Activated naive CD8-positive, alpha-beta T cell treated with anti-CD3 and anti-CD28 coated beads, Interleukin-2, amount 50 U/mL, for 16 hours (primary cell): ENCODE measurements at places on chromosomes 11 and 22.

DNA sequence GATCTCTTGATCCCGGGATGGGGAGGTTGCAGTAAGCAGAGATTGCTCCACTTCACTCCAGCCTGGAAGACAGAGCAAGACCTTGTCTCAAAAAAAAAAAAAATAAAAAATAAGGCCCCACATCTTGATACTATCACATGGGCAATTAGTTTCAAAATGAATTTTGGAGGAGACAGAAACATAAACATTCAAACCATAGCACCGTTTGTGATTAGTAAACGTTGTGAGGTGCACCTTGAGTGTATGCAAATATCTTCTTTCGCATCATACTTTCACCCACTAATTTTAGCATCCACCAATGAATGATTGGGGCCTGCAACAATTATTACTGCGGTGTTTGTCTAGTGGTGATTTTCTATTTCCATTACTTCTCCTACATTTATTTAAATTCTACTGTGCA, 11.0 kb upstream of the SPDYC start:
- DNase-seq, result no peak

DNA sequence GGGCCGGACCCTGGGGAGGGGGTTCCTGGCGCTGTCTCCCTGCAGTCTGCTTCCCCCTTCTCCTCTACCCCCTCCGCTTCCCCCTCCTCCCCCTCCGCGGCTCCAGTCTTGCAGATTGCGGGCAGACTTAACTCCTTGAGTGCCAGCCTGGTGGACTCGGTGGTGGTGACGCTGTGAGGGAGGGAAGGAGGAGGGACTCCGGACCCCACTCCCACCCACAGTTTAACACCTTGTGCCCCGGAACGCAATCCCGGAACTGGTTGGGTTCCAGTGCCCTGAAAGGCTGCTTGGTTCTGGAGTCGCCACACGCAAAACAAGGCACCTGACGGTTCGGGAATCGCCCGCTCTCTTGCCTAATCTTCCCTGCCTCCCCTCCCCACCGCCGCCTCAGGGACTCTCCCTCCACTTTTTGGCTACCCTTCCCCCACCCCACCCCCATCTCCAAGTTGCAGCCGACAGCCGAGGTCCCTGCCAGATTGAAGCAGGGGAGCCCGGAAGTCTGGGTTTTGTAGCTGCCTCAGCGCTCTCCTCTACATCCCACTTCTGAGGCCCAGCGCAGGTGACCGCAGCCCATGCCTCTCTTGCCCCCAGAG, 3.9 kb upstream of the BCL9L start:
- peak; percentile 61 for DNase-seq

- no peak for DNase-seq
Observed at GRCh38 chr11:64599698-64600211, 8.7 kb downstream of the SLC22A12 start.

- no peak for DNase-seq
Observed at GRCh38 chr11:129652835-129653234, 162.8 kb upstream of the TMEM45B start.

GRCh38 chr11:68345776-68346461, 33.5 kb downstream of the LRP5 start:
- no peak for DNase-seq

DNA sequence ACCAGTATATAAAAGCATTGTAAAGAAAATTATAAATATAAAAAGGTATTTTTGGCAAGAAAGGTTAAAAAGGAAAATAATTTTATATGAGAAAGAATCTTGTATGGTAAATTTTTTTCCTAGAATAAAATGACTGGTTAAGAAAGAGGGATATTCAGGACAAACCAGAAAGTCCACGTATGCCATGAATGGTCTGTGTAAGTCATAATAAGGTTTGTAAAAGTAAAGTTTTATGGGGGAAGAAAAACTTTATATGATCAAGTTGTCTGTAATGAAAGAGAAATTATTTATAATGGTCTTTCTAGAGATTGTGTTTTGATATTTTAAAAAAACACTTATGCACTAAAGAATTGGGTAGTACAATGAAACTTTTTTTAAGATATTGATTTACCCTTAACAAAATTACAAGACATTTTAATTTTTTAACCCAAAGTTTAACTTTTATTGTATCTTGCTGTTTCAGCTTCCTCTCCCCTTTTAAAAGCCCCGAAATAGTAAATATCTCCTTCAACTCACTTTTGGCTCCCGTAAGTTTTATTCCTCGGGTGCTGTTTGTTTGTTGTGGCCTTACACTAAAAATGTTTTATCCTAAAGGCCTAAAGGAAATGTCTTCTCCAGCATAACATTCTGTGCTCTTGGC, 47.7 kb downstream of the AMOTL1 start:
- DNase-seq, result no peak

- DNase-seq, result no peak
Observed at GRCh38 chr11:34769224-34769623, 147.0 kb downstream of the APIP start.

DNA sequence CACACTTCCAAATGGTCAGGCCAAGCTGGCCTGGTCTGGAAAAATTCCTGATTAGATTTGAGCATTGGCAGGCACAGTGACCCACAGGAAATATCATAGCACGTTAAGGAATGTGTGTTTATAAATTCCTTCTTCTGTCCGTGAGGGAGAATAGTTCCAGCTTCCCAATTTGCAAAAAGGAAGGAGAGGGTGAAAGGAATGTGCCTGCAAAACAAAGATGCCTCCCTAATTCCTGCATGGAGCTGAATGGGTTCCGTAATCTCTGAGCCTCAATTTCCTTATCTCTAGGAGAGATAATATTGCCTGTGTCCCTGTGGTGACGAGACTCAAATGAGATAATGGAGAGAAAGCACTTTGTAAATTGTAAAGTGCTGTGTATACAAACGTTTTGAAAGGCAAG, 105.1 kb downstream of the FEZ1 start:
- DNase-seq, result no peak

GRCh38 chr11:95081412-95081811, 8.2 kb upstream of the ENDOD1 start:
- no peak for DNase-seq

GRCh38 chr22:30013201-30013600, 67.1 kb upstream of the HORMAD2 start:
- DNase-seq, result no peak

- DNase-seq, result no peak
Observed at GRCh38 chr11:73155102-73155501, 13.0 kb upstream of the FCHSD2 start.

DNA sequence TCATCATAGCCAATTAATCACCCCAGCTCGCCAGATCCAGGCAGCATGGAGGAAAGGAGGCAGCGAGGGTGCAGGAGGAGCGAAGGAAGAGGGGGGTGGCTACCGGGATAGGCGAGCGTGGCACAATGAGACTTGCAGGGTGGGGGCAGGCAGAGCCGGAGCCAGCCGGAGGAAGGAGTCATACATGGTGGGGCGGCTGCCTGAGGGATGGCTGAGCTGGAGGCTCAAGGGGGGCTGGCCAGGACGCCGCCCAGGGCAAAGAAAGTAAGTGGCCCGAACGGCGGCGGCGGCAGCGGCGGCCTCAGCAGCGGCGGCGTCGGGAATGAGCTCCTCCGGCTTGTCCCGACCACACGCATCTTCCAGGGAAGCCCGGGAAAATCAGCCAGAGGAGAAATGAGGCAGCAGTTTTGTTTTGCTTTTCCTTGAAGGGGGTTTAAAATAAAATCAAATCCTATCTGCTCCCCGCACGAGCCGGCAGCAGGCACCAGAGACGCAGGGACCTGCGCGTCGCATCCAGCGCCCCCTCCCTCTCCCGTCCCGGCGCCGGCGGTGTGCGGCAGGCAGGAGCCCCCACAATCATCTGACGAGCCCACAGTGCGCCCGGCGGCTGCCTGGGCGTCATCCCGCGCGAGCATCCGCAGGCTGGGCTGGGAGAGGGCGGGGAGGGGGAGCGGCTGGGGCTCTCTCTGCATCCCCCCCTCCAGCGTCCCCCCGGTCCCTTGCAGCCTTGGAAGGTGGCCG, 263.6 kb downstream of the CTTN start:
- no peak for DNase-seq

GRCh38 chr11:22163394-22163797, 29.5 kb upstream of the ANO5 start:
- no peak for DNase-seq

DNA sequence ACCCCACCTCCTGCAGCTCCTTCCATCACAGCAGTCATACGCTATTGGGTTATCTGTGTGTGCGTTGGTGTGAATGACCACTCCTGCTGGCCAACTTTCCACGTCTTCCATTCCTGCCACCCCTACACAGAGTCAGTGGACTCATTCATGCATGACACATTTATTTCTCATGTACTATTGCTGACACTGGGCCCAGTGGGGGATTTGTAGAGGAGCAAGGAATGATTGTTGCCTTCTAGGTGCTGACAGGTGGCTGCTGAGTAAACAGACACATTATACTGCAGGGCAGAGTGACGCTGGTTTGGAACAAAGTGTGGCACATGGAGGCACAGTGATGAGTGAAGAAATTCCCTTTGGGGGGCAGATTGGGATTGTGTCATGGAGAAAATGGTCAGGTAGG, 113.9 kb downstream of the CCDC81 start:
- no peak for DNase-seq

DNA sequence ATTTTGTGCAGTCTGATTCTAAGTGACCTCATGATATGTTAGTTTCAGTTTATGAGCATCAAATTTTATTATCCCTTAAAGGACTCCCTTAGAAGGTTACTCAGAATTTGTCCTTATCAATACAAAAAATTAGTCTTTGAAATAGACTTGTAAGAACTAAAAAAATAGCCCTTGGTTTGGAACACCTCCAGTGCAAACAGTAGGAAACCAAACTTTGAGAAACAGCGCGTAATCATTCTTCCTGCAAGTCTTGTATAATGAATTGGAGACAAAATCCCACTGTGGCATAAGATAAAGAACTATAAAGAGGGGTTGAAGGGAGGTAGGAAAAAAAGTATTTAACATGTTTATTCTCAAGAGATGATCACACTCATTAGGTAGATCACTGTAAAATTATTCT, 10.8 kb upstream of the MSANTD4 start:
- no peak for DNase-seq

DNA sequence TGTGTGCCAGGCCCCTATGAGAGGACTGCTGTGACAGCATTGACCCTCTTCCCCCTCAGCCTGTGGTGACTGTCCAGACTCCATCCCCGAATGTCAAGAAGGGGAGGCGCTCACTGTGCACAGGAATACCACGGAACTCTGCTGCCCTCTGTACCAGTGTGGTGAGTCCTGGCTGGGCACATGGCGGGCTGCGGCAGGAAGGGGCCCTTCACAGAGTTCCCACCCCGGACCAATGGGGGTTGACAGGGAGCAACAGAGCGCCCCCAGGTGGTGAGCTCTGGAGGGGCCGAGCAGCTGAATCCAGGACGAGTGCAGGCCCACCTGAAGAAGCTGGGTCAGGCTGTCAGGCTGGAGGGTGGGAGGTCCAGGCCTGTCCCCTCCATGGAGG, 83.8 kb upstream of the MYOD1 start:
- DNase-seq, result no peak

DNA sequence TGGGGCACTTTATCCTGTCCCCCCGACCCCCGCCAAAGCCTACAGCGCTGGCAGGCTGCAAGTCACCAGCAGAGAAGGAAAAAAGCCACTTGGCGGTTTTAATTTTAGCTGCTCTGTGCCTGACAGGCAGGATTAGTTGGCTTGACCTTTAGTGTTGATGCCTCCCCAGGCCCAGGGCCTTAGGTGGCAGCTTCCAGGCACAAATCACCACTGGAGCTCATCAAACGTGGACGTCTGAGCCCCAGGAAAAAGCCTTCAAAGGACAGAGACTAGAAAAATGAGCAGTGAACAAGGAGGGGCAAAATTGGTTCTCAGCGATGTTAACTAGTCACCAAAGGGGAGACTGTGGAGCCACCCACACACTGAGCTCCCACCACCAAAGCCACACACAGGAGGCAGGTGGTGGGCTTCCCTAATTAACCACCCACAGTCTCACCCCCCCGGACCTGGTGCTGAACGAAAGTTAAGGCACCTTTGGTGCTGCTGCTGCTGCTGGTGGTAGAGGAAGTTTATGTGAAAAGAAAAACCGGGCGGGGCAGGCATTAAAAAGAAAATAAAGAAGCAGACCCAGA, 4.4 kb upstream of the PYGM start:
- peak; percentile 38 for DNase-seq

DNA sequence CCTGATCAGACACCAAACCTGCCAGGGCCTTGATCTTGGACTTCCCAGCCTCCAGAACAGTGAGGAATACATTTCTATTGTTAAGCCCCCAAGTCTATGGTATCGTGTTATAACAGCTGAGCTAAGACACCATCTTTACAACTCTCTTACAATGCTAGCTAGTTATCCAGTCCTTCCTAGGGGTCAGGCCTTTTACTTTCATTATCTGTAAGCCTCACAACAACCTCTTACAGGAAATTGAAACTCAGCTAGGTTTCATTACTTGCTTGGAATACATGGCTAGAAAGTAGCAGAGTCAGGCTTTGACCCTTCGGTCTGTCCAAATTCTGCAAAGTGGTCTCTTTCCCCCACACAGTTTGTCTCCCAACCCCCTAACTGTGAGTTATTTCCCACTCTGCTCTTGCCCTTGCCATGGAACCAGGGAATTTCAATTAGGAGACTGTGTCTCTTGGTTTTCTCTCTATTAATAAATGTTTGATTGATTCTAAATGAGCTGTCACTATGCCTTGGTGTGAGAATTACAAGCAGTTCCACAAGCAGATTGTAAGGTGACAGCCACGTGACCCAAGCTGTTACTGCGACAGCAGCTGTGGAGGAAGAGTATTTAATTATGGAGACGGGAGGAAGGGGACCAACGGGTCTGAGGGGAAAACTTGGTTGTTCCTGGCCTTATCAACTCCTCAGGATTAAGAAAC, 38.4 kb upstream of the CLMP start:
- DNase-seq, result no peak

DNA sequence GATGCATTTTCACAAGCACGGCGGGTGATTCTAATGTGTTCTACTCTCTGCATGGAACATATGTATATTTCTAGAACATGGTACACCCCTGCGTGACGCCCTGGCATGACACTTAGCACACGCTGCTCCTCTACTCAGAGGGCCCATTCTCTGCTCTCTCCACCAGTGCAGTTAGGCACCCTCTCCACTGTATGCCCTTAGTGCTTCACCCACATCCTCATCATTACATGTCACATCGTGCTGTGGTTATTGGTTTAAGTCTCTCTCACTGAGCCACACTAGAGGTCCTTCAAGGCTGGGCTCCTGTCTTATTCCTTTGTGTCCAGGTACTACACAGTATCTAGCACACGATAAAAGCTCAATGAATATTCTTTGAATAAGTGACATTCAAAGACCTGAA, 16.7 kb downstream of the TMPRSS13 start:
- DNase-seq, result no peak

GRCh38 chr22:28142361-28142961, 223.4 kb upstream of the PITPNB start:
- DNase-seq, result no peak

GRCh38 chr11:104979839-104980238, 11.5 kb upstream of the CASP4 start:
- DNase-seq, result no peak

DNA sequence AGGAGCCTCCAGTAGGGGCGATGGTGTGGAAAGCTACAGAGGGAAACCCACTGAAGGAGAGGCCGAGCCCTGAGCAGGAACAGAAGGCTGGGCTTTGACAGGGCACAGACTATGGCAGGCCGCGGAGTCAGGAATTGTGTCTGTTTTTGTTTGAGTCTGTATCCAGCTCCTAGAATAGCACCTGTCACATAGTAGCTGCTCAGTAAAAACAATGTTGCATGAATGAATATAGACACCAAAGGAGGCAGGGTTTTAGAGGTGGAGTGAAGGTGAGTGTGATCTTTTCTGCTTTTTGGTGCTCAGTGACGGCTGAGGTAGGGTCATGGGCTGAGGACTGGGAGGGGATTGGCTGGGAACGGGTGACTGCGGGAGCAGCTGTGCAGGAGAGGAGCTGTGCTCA, 18.5 kb upstream of the APOBEC3A start:
- no peak for DNase-seq
